ENCODE measurements at places on chromosomes 2 and 18. TPM values are rescaled to one million over a fixed set of nuclear protein-coding genes. Genes with fewer than 3 reads are reported as not detected.

HAT1 gene
- 28.3 TPM for total RNA-seq

POTEI gene
- total RNA-seq, result not detected

ZNF521 gene
- 41.6 TPM for total RNA-seq

POTEJ gene
- total RNA-seq, result not detected

DNA sequence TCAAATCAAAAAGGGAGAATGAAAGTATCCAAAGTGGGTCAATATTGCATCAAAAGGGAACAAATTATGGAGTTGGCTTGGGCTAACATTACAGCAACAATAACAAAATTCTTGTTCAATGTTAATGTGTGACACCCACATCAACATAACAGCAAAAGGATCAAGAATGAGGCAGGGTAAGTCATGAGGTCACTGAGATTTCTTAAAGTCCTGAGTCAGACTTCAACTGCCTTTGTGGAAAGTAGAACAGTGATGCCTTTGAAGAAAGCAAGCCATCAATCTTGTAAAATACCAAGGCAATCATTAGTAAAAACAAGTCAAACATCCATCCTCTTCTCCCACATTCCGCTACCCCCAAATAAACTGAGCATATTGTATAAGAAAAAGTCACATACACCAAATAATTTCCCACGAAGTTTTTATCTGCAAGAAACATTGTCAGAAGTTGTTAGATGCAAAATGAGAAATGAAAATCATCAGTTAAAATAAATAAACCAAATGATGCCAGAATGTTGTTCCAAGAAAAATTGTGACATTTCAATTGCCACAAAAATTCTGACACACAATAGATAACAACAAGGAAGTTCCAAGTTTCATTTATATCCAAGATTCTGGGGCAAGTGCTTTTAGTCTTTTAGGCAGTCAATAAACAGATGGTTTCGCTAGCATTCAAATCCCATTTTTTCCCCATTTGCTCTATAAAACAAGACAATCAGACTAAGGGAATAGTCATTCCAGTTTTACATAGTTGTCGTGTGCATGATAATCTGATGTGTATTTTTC is 216.1 kb upstream of the SETBP1 start:
- no peak overlapping the region for H3K27ac ChIP-seq
- H3K4me3 ChIP-seq, result no peak overlapping the region
- H3K36me3 ChIP-seq, result no peaks in the 10 kb centered on the region
- no peaks in the 10 kb centered on the region for H3K4me1 ChIP-seq

GRCh38 chr18:12313530-12314245 is 5.6 kb downstream of the TUBB6 start:
- H3K27me3 ChIP-seq, result no peaks in the 10 kb centered on the region
- no peak for DNase-seq
- no peak overlapping the region for H3K4me3 ChIP-seq
- H3K4me1 ChIP-seq, result peaks cover 51% of the 10 kb centered on the region
- peak overlapping the region; percentile 60 for H3K27ac ChIP-seq

- DNase-seq, result no peak
- no peaks in the 10 kb centered on the region for H3K4me1 ChIP-seq
- no peak overlapping the region for H3K27ac ChIP-seq
- H3K36me3 ChIP-seq, result no peaks in the 10 kb centered on the region
- no peak overlapping the region for H3K4me3 ChIP-seq
These were observed 13.5 kb upstream of the DOK6 start for GRCh38 chr18:69387186-69387585.

DNA sequence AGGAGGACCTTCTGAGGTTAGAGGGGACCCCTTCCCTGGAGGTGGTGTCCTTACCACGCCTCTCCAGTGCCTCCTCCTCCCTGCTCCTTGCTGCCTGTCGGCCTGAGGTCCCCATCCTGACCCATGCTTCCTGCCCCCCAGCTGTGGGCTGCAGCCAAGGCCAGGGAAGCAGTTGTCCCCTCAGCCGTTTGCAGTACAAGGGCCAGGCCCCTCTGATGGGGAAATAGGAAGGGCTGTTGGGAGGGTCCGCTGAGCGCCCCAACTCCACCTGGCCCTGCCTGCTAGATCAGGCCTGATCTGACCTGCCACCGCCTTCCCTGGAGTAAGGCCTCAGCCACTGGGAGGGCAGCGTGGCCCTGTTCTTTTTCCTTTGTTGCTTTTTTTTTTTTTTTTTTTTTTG is 219.8 kb downstream of the KLHL29 start:
- H3K27me3 ChIP-seq, result no peaks in the 10 kb centered on the region
- no peak overlapping the region for H3K27ac ChIP-seq
- H3K4me3 ChIP-seq, result no peak overlapping the region

- H3K4me3 ChIP-seq, result no peak overlapping the region
- H3K4me1 ChIP-seq, result no peaks in the 10 kb centered on the region
These were observed 40.3 kb upstream of the FHL2 start for GRCh38 chr2:105439141-105439540.

- no peaks in the 10 kb centered on the region for H3K36me3 ChIP-seq
- H3K4me1 ChIP-seq, result no peaks in the 10 kb centered on the region
- H3K27me3 ChIP-seq, result no peaks in the 10 kb centered on the region
- no peak overlapping the region for H3K4me3 ChIP-seq
- H3K27ac ChIP-seq, result no peak overlapping the region
- no peak for DNase-seq
These were observed 132.1 kb upstream of the STON1 start for GRCh38 chr2:48397846-48398245.

Data from ascending aorta (tissue), 2 donors.